Activated T-helper 9 cell treated with anti-CD3 and anti-CD28 coated beads, Interleukin-2, amount 50 U/mL, for 16 hours (primary cell): ENCODE measurements at places on chromosomes 4 and X.

- DNase-seq, result no peak
Observed at GRCh38 chr4:155802190-155802959, 43.6 kb downstream of the GUCY1B1 start.

- DNase-seq, result no peak
Observed at GRCh38 chr4:79148369-79148768, 177.5 kb downstream of the NAA11 start.

GRCh38 chr4:174865418-174865985 is 36.5 kb upstream of the GLRA3 start:
- no peak for DNase-seq

DNA sequence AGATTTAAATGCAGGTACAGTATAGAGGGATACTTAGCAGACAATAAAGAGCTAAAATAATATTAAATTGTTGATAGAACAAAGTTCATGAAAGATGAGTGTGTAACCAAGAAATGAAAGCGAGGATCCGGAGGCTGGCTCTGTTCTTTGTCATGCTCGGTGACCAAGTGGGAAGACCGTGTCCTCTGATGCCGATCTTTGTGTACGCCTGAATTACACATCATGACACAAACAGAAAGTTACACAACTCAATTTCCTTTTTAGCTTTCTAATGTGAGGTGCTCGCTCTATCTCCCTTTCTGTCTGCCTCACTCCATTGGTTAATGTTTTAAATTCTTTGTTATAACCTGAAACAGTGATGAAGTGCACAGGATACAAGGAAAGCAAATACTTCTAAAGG is 114.8 kb upstream of the NEIL3 start:
- no peak for DNase-seq

- no peak for DNase-seq
Observed at GRCh38 chr4:185911556-185912064, 99.6 kb upstream of the SORBS2 start.

- DNase-seq, result no peak
Observed at GRCh38 chr4:11438647-11439046, 10.0 kb upstream of the HS3ST1 start.

GRCh38 chr4:105714071-105714521 is 5.5 kb downstream of the GSTCD start:
- DNase-seq, result no peak

DNA sequence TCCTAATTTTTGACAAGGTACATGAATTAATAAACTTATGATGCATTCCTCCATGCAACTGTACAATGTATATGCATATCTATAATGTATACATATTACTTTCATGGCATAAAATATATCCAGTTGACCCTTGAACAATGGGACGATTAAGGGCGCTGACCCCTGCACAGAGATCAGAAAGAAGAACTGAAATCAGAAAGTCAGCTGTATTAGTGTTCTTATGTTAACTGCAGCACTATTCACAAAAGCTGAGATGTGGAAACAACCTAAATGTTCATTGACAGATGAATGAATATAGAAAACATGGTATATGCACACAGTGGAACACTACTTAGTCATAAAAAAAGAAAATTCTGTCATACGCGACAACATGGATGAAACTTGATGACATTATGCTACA is 457.1 kb downstream of the GBA3 start:
- DNase-seq, result no peak

DNA sequence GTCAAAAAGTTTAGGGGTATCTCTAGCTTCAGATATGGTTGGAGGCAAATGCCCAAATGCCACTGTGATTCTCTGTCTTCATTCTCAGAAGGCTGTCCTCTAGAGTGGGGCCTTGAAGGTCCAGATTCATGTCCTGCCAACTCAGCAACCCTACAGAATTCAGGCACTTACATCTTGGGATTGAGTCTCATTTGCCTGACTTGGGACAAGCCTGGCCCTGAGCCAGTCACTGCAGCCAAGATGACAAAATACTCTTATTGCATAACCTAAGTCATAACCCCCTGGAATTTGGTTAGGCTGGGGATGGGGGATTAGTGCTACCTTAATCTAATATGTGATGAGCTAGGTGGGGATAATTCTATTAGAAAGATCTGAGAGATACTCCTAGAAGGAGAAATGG is 100.5 kb downstream of the AREG start:
- no peak for DNase-seq

GRCh38 chr4:92184566-92184965 is 119.2 kb upstream of the GRID2 start:
- DNase-seq, result no peak

GRCh38 chr4:13543032-13543838 is 1.1 kb downstream of the NKX3-2 start:
- no peak for DNase-seq

GRCh38 chr4:176753049-176753448 is 39.7 kb downstream of the VEGFC start:
- DNase-seq, result no peak

DNA sequence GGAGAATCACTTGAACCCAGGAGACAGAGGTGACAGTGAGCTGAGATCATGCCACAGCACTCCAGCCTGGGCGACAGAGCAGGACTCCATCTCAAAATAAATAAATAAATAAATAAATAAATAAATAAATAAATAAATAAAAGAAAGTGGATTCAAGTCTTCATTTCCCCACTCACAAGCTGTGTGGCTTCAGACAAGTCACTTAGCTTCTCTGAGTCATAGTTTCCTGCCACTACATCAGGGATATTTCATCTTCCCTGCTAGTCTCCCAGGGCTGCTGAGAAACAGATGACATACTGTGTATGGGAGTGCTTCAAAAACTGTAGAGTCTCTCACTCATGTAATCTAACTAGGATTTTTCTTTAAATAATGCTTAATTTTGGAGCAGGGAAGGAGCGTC is 37.2 kb downstream of the TBC1D9 start:
- no peak for DNase-seq

DNA sequence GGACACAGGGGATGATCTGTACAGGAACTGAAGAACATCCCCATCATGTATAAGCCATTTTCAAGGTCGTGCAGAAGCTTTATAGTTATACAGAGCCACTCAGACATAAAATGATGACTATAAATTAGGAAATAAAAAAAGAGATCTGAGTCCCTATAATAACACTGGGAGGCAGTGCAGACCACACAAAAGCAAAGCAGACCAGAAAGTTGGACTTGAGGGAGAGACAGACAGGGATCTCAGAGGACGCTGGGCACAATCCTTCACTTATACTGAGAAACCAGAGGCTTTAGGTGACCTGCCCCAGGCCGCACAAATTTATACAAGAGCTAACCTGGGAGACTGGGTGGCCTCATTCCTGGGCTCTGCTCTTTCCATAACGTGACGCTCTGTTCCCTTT is 70.5 kb downstream of the HADH start:
- no peak for DNase-seq

GRCh38 chrX:97030947-97031346 is 147.2 kb downstream of the RPA4 start:
- DNase-seq, result no peak

- DNase-seq, result no peak
Observed at GRCh38 chrX:13147733-13148132, 103.3 kb upstream of the FAM9C start.

DNA sequence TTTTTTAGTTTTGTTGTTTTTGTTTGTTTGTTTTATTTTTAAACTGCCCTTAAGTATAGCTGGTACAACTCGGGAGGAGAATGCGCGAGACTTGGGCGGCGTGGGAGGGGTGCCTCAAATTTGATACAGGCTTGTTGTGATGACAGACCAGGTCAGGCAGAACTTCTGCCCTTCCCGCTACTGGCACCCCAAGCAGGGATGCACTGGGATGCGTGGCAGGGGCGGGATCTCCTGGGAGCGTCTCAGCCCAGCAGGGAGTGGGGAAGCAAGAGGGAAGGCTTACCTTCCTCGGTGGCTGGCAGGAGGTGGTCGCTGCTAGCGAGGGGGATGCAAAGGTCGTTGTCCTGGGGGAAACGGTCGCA is 851 bp downstream of the SFRP2 start:
- DNase-seq, result no peak

- DNase-seq, result no peak
Observed at GRCh38 chr4:153447175-153447905, 18.8 kb upstream of the TMEM131L start.

DNA sequence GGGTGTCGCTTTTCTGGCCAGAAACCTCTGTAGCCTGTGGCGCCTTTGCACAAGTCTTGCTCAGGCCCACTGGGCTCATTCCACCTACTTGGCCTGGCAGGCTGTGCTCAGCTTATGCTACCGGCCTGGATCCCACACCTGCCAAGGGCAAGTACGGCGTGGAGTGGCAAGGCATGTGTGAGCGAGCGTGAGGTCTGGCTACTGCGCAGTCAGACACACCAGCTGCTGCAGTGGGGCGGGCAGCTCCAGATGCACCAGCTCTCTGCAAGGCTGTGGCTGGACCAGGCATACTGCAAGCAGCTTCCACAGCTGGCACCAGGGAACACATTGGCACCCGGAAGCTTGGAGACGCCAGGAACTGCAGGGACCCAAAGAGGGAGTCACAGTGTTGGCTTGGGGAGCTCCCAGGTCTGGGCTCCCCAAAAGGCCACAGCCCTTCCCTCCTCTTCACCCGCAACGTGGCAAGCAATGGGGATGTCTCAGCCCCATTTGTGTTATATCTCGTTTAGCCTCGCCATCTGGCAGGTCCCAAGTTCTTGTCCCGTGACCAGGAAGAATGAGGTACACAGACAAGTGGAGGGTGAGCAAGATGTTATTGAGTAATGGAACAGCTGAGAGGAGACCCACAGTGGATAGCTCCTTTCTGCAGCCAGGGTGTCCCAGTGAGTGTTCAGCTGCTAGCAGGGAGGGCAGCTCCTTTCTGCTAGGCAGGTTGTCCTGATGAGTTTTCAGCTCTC is 3.8 kb upstream of the FBXW7 start:
- no peak for DNase-seq

- DNase-seq, result no peak
Observed at GRCh38 chr4:3818371-3818770, 52.2 kb downstream of the ADRA2C start.

DNA sequence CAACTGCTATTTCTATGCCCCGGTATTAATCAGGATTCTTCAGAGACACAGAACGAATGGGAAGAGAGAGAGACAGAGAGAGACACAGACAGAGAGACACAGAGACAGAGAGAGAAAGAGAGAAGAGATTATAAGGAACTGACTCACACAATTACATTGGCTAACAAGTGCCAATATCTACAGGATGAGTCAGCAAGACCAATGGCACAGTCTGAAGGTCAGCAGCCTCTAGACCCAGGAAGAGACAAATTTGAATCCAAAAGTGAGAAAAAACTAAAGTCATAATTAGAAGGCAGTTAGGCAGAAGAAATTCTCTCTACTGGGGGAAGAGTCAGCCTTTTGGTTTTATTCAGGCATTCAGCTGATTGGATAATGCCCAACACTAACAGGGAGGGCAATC is 187.3 kb downstream of the MAB21L2 start:
- no peak for DNase-seq

GRCh38 chrX:10089378-10089795 is 67.4 kb upstream of the CLCN4 start:
- no peak for DNase-seq

GRCh38 chr4:74096265-74096980 is 2.6 kb downstream of the CXCL2 start:
- no peak for DNase-seq

DNA sequence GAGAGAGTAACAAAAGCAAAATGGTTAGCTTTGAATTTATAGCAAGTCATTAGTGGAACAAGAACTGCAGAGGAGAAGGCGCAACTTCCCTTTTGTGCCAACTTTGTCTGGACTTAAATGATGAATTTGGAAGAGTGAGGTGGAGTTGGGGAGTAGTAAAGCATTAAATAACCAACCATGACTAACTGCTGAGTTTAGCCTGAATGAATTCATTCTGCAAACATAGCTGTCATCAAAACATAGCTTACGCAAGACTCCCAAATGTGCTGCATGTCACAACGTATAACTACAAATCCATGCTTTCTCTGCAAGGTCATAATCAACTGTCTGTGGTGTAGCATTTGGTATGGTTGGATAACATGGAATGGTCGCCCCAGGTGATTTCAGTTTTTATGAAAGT is 75.9 kb upstream of the RPL34 start:
- DNase-seq, result no peak

DNA sequence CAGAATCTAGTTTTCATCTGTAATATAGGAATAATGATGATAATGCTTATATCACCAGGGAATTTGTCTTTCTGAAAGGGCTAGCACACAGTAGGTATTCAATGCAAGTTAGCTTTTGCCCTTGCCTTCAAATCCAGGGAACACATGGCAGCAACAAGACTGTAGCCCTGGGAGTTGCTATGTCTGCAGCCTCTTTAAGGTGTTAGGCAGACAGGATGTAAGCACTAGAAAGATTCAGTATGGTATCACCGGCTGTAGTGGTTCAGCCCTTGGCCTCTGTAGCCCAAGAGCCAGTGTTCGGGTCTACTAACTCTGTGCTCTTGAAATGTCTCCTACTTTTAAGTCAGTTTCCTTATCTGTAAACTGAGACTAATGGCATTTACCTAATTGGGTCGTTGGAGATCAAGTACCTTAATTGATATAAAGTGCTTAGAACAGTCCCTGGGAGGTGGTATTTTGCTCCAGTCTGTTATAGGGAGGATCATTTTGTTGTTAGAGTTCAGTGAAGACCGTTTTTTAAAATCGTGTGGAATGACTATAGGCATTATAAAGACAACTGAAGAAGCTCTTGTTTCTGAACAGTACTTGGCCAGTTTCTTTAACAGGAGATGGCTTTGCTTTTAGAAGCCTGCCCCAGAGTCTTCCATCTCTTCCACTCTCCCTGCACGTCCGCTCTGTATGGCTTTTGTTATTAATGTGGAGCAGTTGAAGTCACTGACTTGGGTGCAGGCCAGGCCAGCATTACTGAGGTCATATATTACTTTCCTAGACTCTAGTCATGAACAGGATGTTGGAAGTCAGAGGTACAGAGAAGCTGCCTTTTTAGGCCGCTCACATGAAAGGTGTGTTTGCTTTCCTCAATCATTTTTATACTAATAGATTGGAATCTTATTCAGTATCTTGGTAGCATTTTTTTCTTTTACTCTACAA is 44.8 kb downstream of the GAB1 start:
- DNase-seq, result no peak

GRCh38 chrX:31353095-31353494 is 281.3 kb upstream of the FTHL17 start:
- DNase-seq, result no peak
